Stimulated activated CD4-positive, alpha-beta T cell treated with anti-CD3 and anti-CD28 coated beads, Interleukin-15, amount 100 ng/mL, for 24 hours (primary cell): ENCODE measurements at places on chromosomes 6 and 20.

GRCh38 chr6:684831-685636 is 7.9 kb downstream of the EXOC2 start:
- peak; percentile 56 for DNase-seq

DNA sequence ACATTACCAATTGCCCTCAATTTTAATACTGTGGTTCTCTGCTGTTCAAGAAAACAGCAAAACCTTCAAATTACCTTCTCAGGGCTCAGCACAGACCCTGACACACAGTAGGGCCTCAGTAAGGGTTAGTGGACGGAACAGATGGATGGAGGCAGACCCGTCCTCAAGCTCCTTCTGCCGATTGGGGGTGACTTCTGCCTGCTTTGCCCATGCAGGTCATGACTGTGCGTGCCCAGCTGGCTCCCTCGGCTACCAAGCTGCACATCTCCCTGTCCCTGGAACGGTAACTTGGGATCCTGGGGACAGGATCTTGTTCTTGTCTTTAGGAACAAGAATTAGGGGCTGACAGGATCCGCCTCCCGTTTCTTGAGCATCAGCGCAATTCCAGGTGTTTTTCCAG is 9.8 kb upstream of the BPIFB4 start:
- DNase-seq: no peak

GRCh38 chr6:35733633-35734032 is 3.2 kb upstream of the ARMC12 start:
- no peak for DNase-seq

- DNase-seq: peak; percentile 86
Observed at GRCh38 chr6:36028877-36029324, 1.3 kb downstream of the MAPK14 start.

DNA sequence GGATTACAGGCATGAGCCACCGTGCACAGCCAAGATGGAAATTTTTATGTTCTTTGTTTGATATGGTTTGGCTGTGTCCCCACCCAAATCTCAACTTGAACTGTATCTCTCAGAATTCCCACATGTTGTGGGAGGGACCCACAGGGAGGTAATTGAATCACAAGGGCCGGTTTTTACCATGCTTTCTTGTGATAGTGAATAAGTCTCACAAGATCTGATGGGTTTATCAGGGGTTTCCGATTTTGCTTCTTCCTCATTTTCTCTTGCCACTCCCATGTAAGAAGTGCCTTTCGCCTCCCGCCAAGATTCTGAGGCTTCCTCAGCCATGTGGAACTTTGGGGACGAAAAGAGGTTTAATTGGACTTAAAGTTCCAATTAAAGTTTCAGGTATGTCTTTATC is 14.6 kb downstream of the EEF1A1 start:
- no peak for DNase-seq

GRCh38 chr20:44959082-44959637 is 1.0 kb downstream of the TOMM34 start:
- peak; percentile 53 for DNase-seq

- no peak for DNase-seq
Observed at GRCh38 chr6:120945905-120946594, 388.2 kb downstream of the TBC1D32 start.

DNA sequence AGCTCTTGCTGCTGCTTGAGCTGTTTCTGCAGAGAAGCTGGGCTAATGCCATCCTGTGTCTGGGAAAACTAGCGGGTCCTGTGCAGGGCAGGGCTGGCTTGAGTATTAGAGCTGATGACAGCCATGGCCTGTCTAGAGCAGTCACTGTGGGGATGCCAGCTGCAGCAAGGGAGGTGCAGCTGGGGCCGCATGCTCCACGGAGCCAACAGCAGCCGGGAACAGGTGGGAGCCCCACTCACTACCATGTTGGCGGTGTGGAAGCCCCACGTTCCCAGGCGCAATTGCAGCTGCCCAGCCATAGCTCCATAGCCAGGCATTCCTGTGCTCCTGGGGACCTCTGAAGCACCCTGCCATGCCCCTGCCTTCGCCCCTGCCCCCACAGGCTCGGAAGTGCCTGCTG is 212.9 kb downstream of the TFAP2C start:
- no peak for DNase-seq

DNA sequence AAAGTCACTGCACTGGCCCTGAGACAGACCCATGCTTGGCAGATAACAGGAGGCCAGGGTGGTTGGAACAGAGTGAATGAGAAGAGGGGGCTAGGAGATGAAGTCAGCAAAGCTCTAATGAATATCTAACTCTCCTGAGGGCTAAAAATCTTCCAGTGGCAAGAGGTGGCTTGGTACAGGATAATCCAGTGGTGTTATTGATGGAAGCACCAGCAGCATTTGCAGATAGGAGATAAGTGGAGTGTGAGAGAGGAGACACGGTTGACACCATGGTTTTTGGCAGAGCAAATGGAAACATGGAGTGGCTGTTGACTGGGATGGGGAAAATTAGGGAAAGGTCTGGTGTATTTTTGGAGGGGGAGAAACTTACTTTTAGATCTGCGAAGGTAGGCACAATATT is 363.0 kb downstream of the ARHGAP18 start:
- DNase-seq: no peak

- DNase-seq: no peak
Observed at GRCh38 chr6:167576828-167577503, 249.7 kb upstream of the AFDN start.

DNA sequence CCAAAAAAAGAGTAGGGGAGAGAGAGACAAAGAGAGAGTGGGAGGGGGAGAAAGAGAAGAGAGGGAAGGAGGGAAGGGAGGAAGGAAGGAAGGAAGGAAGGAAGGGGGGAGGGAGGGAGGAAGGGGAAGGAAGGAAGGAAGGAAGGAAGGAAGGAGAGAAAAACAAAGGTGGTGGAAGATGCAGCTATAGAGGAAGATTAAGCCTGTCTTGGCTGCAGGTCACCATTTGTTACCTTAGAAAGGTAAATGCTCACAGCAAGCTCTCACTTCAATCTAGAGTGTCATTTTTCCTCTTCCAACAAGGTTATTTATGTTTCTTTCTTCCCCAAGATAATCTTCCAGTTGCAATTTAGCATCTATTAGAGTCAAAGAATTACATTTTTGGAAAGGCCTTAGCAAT is 284.0 kb downstream of the PHACTR1 start:
- DNase-seq: no peak

DNA sequence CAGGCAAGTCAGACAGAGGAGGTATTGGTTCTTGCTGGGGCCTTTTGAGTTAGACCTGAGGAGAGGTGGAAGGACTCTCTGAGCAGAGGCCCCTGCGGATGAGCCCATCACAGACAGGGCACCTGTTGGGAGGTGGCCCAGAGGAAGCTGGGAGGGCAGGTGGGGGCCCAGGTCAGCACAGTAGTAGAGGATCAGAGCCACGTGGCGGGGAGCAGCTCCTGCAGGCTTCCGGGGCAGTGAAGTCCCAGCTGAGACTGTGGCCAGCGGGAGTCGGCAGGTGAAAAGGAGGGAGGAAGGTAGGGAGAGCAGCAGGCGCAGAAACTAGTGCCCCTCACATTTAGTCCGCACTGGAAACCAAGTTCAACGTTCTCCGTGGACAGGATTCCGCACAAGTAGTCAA is 61.8 kb downstream of the RSPH3 start:
- DNase-seq: no peak

DNA sequence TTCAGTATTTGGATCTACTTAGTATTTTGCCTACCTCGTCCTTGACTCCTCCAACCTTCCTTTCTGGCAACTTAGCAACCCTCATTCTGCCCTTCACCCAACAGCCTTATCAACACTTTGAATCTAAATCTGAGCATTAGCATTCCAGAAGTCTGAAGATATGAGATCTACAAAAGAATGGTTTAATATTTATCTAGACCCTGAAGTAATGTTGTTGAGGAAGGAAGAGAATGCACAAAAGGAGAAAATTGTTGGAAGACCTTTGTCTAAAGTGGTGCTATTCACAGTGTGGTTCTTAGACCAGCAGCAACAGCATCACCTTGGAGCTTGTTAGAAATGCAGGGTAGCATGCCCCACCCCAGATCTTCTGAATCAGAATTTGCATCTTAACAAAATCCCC is 198.2 kb upstream of the PLCB4 start:
- DNase-seq: no peak

GRCh38 chr6:145483191-145483996 is 251.9 kb downstream of the EPM2A start:
- no peak for DNase-seq

DNA sequence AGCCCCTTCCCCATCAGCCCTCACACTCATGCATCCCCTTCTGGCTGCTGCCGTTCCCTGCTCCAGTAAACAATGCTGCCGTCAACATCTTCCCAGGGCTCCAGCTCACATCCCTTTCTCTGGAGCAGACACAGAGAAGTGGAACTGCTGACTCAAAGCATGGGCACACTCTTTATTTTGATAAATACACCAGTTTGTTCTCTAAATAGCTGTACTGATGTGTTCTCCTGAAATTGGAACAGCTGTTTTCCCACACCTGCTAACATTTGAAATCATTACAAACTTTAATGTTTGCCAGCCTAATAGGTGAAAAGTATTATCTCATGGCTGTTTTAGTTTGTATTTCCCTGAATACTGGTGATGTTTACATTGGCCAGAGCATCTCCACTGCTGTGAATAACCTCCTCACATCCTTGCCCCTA is 102.1 kb upstream of the NXT1 start:
- no peak for DNase-seq

DNA sequence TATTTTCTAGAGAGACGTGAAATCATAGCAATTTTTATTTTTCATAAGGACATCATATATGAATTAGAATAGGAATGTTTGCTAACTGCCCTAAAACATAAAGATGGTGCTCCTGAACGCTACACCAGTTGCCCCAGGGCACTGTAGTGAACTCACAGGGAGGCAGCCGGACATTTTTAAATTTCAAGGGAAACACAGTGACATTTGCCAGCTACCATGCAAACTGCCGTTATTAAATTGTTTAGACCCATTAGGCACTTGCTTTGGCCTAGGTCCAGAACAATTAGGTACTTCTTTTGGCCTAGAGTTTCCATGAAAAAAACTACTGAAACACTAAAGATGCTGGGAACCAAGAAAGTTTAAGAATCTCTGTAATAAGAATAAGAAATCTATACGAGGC is 24.9 kb upstream of the CFAP206 start:
- DNase-seq: no peak

GRCh38 chr6:91744566-91744965 is 1157.7 kb upstream of the MAP3K7 start:
- DNase-seq: no peak

DNA sequence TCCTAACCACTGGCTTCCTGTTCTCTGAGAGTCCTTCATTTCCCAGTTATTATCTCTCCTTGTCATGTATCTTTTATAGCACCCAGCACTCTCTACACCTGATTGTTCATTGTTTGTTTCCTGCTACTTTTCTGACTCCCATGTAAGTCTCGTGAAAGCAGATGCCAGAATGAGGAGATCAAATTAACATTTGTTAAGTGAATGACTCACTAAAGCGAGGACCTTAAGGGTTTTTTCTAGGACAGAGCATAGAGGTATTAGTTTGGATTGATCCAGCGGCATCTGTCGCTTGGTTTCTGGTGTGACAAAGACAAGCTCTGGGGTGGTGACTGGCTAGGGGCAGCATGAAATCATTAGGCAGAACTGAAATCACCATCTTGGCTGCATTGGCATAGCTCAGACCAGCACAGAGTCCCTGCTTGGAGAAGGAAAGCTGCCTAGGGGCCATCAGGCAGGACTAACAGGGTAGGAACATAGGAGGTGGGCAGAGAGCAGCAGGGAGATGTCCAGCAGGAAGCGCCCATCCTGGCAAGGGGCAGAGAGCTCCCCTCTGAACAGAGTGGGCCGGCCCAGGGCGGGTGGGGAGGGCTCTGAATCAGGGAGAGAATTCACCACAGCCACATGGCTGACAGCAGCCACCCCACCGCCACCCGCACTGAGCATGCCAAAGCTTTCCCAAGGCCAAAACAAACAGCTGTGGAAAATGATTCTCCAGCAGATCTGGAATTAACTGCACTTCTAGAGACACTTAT is 97.1 kb upstream of the CEP85L start:
- no peak for DNase-seq

DNA sequence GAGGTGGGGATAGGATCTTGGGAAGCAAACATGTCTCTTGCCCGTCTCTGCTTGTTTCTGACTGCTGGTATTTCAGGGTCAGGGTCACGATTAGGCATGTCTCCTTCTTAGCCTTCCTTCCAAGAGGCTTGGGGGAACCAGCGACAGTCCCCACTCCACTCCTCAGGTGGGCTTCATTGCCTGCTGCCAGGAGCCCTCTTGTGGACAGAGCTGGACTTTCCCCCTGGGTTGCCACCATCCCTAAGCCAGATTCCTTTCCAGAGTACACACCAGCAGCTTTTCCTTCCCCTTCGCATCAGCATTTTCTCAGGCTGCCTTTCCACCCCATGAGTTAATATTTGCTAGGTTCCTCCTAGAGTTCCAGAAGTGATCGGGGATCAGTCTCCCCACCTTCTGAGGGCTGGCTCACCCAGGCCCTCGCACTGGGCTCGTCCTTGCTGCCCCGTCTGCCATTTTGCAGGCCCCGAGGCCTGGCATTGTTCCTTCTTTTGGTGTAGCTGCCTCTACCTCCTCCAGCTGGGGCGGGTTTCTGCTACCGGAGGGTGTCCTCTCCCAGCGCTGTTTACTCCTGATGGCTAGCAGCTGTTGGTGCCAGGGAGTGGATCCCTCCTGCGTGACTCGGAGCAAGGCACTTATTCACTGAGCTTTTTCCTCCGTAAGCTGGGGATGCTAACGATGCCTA is 8.8 kb upstream of the C20orf144 start:
- DNase-seq: peak; percentile 57

DNA sequence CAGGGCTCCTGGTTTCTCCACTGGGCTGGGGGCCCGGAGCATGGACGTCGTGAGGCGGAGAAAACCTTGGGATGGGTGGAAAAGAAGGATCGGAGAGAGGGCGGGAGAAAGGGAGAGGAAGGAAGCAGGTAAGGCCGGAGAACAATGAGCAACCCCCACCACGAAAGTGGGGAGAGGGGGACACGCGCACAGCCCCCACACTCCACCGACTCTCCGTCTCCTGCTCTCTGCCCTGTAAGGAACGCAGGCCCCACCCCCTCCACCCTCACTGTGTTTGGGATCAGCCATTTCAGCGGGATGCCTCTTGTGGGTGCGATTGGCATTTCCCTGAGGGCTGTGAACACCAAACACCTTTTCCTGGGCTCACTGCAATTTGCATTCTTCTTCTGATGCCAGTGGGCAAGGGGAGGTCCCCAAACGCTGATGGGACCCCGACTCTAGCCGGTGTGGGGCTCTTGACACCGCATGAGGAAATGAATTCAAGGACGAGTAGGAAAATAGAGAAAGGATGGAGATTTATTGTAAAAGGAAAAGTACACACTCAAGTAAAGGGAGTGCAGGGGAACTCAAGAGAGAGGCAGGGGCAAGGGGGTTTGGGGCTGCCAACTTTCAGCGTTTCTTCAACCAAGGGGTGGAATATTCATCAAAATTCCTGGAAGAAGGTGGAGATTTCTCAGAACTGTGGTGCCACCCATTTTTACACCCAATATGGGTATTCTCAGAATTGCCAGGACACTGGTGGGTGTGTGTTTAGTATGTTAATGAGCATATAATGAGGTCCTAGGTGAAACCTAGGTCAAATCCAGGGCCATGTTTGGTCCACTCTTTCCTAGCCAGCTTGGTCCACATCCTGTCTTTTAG is 13.1 kb upstream of the RAET1L start:
- DNase-seq: no peak

DNA sequence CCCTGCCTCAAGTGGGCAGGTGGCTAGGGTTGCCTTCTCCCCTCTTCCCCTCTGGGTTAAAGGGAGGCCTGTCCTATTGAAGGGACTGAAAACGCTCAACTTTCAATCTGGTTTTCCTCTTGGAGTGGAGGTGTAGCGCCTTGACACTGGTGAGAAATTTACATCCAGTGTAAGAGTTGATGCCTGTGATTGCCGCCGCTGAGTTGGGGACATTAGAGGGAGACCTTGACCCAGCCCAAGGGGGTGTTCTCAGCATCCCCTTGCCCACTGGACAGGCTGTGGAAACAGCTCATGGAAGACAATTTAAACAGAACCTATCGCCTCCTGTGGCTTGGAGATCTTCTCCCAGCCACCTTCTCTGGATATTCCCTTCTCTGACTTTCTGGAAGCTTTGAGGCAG is 61.6 kb downstream of the SLC24A3 start:
- no peak for DNase-seq
